GM04504 (cell line): ENCODE measurements at places on chromosomes 3 and 15.
A peak's percentile ranks its signal among the peaks of the same experiment; 100 is the strongest.

- DNase-seq, result no peak
Observed at GRCh38 chr15:29252234-29252633, 17.4 kb downstream of the NSMCE3 start.

DNA sequence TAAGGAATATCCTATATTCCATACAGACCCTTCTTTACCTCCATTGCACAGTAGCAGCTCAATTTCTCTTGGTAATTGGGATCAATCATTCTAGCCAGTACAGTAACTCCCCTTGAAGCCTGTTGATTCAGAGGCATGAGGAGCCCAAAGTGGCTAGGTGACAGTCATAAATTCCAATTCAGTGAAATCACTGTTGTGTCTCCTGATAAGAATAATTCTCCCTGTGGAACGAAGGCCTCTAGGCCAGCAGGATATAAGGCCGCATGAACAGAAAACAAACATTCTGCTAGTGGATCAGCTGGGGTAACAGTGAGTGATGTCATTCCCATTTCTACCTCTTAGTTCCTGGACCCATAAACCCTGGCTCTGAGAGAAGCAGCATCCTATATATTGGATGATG lies 696.3 kb downstream of the NR2F2 start:
- DNase-seq, result no peak

DNA sequence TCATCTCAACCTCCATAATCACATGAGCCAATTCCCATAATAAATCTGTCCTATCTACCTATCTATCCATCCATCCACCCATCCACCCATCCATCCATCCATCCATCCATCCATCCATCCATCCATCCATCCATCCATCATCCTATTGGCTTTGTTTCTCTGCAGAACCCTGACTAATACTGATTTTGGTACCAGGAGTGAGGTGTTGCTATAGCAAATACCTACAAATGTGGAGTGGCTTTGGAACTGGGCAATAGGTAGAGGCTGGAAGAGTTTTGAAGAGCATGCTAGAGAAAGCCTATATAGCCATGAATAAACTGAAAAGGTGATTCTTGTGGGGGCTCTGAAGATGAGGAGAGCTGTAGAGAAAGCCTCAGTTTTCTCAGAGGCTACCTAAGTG lies 88.7 kb upstream of the ANKRD28 start:
- DNase-seq, result no peak

DNA sequence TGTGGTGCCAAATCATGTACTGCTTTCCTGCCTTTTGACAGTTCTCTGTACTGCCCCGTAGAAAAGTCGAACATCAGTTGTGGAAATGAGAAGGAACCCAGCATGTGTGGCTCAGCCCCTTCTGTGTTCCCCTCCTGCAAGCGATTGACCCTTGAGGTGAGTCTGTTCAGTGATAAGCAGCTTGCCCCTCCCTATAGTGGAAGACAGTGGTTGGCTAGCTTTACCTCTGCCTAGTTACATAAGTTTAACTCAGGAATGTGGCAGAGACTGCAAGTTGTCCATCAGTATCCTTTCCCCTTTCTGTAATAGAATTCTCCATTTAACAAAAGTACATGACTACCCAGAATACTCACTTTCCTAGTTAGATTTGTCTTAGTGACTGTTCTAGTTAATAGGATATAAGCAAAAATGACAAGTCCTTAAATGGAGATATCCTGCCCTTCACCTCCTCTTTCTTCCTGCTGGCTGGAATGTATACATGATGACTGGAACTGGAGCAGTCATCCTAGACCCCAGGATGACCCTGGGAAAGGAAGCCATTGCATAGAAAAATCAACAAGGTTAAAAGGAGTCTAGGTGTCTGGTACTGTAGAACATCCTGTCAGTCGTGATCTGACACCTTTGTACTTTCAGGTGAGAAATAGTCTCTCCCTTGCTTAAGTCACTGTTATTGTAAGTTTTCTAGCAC lies 10.6 kb downstream of the SETMAR start:
- DNase-seq, result no peak

DNA sequence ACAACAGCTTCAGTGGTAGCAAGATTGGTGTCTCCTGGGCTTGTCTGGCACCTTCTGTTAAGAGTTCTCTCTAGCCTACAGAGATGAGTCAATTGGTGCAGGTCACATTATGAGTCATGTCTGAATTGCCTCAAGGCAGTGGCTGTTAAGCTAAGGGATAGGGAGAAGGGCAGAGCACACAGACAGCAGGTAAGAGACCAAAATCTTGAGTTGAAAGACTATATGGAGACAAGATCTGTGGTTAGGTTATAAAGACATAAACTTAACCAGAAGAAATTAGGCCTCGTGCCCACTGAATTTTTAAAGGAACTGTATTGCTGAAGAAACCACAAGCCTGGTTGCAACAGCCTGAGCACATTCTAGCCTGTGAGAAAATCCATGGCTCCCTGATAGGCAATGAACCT lies 19.2 kb upstream of the KPNA1 start:
- DNase-seq, result peak; percentile 68

- no peak for DNase-seq
Observed at GRCh38 chr15:85847031-85847430, 52.3 kb upstream of the KLHL25 start.

- no peak for DNase-seq
Observed at GRCh38 chr3:34969513-34969912, 669.8 kb upstream of the ARPP21 start.

- DNase-seq, result no peak
Observed at GRCh38 chr3:188526057-188526456, 372.1 kb downstream of the LPP start.

DNA sequence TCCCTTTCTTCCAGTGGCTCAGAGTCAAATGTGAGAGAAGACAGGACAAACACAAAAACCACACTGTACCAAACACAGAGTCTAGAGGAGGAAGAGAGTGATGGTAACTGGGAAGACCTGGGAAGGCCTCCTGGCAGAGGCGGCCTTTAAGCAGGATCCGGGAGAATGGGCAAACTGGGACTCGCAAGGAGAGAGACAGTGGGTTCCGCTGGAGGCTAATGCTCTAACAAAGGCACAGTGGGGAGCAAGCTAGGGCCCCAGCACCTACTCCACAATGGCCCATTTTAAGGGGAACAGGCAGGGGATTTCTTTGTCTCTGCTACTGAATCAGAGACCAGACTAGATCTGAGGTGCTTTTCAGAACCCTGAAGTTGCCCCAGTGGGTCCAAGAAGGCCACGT lies 81.4 kb upstream of the HES1 start:
- DNase-seq, result no peak

DNA sequence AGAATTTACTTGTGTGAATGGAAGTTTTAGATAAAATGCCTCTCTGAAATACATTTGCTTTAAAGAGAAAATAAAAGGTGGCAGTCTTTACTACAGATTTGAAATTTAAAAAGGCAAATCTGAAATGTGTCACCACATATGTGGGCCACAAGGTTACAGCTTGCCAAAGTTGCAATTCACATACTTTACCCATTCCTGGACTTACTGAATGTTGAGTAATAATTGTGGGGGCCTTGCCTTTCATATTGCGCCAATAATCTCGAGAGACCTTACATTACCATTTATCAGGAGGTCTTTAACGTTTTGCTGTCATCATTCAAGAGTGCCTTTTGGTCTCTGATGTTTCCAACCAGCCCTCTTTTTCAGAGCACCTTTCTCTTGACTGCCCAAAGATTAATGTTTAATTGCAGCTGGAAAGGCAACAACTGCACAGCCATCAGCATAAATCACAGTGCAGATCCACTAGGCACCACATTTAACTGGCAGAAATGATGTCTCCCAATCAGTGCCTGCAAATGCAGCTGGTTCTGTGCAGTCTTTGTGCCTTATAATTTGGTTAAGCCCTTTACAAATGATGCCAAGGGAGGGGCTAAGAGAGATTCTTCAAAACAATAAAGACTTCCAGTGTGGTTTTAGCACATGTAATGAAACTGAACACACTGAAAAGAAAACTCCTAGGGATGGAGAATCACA lies 206.8 kb downstream of the MAGI1 start:
- DNase-seq, result peak; percentile 71

DNA sequence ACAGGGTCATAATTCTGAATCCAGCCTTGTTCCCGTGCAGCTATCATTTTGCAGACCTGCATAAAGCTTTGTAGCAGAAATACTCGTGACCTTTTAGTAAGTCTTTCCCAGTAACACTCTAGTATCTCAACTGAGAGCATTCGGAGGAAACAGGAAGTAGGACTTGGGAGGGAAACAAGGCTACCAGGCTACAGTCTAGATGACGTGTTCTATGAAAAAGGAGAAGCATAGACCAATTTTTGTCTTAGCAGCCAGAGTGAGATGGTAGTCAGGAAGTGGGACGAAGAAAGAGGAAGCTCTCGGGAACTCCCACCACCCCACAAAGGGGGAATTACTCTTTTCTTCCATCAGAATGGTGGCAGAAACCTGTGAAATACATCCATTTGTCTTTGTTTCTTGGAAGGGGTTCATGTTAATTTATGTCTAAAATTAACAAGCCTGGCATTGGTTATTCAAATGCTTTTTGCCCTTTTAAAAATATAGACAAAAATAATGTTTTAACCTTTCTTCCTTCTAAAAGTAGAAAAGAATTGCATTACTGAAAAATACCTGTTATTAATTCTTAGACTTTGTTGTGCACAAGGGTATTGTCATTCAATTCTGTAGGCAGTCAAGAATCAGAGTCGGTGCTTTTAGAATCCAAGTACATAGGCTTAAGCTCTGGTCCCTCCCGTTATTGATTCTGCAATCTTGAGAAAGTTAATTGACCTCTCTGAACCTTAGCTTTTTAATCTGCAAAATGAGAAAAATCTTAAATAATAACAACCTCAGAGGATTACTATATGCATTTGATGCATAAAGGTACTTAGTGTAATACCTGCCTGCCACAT lies 1.6 kb upstream of the SUCNR1 start:
- DNase-seq, result no peak

- DNase-seq, result no peak
Observed at GRCh38 chr3:24492971-24493551, 1.6 kb downstream of the THRB start.

DNA sequence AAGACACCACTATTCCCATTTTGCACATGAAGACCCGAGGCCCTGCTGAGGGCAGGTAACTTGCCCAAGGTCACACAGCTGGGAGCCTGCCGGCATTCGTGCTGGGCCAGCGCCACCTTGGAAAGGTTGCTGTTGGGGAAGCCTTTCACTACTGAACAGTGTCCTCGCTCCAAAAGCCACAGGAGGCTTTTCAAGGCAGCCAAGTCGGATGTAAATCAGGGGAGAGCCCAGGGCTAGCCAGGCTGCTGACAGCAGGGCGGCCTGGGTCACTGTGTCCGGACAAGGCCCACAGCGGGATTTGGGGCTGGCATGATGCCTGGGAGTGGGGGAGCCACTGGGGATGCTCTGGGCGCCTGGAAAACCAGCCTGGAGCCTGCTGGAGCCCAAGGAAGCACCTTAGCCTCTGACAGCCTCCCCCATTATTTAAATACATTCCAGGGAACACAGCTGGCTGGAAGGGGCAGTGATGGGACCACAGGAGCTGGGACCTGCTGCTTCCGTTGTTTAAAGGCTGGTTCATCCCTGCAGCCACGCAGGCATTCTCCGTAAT lies 10.5 kb downstream of the SLC6A6 start:
- no peak for DNase-seq

DNA sequence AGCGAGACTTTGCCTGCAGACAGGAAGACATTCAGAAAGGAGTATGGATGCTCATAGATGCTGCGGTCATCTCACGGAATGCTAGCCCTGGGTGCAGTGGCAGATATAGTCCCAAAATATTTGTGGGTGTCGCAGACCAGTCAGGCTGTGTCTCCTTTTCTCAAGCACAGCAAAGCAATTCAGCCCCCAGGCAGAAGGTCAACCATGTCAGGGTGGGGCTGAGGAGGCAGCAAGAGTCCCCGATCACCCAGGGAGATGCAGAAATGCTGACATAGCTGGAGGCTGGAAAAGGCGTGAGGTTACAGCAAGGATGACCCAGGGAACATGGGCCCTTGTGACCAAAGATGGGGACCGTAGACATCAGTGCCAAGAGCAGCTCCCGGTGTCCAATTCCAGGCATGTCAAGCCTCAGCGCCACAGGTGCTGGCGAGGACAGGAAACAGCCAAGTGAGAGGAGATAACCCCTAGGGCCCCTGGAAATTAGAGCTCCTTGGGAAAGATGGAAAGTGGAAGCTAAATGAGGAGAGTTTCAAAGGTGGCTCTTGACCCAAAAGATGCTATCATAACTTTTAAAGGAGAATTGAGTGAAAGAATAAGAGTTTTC lies 81.2 kb upstream of the ABHD17C start:
- no peak for DNase-seq

GRCh38 chr3:116339441-116340028 lies 105.8 kb downstream of the LSAMP start:
- peak; percentile 71 for DNase-seq

DNA sequence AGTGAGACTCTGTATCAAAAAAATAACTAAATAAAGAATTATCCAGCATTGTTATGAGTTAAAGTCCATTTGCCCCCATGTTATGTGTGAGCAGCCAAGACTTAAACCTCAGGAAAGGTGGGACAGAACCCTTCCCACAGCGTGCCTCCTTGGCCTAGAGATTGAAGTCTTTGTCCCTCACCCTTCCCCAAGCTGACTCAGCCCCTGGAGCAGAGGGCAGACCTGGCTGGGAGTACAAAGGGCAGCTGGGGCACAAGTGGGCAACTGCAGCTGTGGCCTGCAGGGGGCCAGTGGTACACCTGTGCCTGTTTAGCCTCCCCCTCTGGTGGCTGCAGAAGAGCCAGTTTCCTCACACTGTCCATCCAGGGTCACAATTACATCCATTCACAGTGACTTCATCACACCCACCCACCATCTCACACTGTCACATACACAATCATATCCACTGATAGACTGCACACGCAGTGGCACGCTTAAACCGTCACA lies 940 bp upstream of the ACY1 start:
- no peak for DNase-seq

- no peak for DNase-seq
Observed at GRCh38 chr3:195891431-195892104, 16.8 kb downstream of the TNK2 start.

DNA sequence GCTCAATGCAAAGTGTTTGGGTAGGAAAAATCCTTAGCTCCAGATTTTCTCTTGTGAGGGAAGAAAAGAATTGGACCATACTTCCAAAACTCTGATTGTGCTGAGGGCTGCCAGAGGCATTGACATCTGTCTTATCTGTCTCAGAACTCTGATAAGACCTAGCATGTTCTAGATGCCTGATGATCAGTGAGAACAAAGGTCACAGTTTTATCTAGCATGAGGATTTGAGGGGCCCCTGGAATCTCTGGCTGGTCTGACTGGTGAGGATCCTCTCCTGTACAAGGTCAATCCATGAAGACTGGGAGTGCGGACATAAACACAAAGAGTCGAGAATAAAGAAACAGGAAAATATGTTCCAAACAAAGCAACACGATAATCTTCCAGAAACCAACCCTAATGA lies 40.1 kb downstream of the GPR149 start:
- no peak for DNase-seq
